ENCODE measurements at places on chromosomes 3 and 15.

GRCh38 chr3:190865828-190866227, 3.3 kb upstream of the GMNC start:
- DNase-seq: no peak

DNA sequence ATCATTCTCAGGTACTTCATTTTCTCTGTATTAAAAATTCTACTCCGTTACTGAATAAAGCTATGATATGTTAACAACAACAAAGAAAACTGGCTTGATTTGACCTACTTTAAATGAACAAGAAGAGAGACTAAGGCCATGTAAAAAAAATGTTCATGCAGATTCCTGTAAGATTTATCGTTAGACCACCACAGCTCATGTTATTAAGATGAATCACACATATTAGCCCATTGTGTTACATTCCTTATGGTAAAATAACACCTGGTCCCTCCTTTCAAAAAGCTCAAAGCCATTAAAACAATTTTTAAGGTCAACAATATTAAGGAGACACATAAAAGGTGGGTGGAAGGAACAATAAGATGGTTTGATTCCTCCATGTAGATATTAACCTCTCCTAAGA, 6.3 kb downstream of the THOC7 start:
- no peak for DNase-seq

DNA sequence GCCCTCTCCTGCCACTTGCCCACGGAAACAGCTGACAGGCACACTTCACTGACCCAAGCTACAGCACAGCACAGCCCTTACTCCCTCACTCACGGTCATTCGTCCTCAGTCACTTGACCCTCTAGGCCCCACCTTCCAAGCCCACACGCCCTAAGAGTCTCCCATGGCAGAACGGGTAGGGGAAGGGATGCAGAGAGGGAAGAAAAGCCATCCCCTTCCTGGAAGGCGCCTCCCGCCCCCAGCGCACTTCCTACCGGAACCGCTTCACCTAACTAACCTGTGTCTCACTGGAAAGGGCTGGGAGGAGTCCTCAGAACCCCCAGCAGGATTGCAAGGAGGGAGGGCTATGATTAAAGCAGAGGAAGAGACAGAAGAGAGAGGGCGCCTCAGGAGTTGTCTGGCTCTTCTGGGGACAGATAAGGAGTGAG, 22.9 kb downstream of the EPHB3 start:
- DNase-seq: no peak

DNA sequence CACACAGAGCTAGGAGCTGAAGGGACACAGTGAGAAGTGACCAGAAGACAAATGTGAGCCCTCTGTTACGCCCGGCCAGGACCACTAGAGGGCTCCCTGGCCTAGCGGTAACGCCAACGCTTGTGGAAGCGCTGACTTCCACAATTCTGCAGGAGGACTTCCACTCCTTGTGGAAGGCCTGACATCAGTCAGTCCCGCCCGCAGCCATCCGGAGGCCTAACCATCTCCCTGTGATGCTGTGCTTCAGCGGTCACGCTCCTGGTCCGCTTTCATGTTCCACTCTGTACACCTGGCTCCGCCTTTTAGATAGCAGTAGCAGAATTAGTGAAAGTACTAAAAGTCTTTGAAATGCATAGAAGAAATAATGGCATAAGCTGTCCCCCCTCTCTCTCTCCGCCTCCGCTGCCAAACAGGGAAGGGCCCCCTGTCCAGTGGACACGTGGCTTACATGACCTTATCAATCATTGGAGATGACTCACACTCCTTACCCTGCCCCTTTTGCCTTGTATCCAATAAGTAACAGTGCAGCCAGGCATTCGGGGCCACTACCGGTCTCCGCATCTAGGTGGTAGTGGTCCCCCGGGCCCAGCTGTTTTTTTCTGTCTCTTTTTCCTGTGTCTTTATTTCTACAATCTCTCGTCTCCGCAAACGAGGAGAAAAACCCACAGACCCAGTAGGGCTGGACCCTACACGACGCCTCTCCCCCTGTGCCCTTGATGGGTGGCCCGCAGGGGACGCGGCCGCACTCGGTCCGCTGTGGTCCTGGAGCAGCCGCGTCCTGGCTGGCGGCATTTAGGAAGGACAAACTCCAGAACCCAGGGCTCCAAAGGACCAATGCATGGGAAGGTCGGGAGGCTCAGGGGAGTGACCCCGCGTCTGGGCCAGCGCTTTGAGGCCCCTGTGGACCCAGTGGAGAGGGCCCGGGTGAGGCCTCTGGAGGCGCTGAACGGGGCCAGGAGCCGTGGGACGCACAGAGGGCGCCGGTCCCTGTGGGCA, 27.0 kb upstream of the RPL32 start:
- DNase-seq: peak; percentile 75

DNA sequence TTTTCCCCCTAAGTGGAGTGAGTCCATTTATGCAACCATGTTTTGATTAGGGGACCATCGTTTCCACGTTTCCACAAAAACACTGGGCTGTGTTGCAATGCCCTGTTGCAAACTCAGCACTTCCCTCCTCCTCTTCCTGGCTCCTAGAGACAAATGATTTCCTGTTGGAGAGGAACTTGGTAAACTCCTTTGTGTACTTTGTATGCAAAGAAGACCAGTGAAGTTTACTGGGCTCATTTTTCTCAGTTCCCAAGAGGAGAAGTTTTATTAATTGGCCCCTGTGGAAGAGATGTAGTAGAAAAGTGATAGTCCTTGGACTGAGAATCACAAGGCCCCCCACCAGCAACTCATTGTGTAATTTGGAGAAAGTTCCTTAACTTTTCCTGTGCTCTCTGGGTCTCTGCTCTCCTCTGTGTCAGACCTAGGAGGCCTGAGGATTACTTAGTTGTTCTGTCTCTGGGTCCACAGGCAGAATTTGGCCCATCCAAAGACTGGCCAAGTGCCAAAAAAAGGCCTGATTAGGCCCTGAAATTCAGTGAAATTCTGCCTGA, 95.0 kb downstream of the ATG7 start:
- no peak for DNase-seq

GRCh38 chr3:133393691-133394474, 6.0 kb upstream of the BFSP2 start:
- DNase-seq: no peak
